Daoy (cell line): ENCODE measurements at places on chromosomes 5 and 9. TPM values are rescaled to one million over a fixed set of nuclear protein-coding genes. Genes with fewer than 3 reads are reported as not detected.

DNA sequence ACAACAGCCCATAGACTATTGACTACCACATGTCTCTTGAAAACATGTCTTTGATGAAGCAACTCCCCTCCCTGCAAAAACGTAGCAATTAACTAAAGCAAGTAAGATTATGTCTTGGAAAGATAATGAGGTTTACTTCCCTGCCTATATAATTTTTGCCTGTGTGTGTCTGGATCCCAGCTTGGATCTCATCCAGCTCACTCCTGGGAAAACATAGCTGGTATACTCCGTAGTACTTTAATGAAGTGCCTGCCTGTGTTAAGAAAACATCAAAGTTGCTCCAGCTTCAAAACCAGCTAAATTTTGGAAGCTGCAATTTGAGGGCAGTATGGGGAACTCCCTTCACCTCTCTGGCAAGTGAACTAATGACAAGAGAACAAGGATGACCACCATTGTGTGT, 182.6 kb upstream of the C9orf72 start:
- DNase-seq, result no peak

GRCh38 chr5:141695627-141696215, 13.7 kb upstream of the ARAP3 start:
- DNase-seq, result peak; percentile 84

Gene CRB2
- total RNA-seq, result 0.11 TPM in 1 of 2 replicates, not detected in the other

Gene GLDC
- total RNA-seq, result 4.6 and 16.3 TPM in 2 replicates

GRCh38 chr5:75243100-75243499, 6.4 kb upstream of the ANKRD31 start:
- DNase-seq, result no peak

Gene ENDOG
- 14.1 and 17.8 TPM in 2 replicates for total RNA-seq

- DNase-seq, result no peak
Measured at GRCh38 chr9:128242828-128243214, 33.0 kb downstream of the GOLGA2 start.

DNA sequence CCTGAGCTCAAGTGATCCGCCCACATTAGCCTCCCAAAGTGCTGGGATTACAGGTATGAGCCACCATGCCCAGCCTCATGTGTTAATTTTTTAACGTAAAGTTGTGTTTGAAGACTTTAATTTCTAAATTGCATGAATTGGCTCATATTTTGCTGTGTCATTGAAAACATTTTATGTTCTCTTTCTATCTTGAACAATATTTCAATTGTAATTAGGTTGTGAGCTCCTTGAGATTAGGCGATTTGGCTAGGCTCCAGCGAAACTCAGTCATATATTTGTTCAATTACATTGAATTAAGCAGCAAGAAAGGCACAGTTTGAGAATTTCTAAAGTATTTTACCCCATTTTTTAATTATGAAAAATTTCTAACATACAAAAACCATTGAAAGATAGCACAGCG, 34.0 kb downstream of the GAPVD1 start:
- no peak for DNase-seq

Gene IRX1
- 14.1 and 19.0 TPM in 2 replicates for total RNA-seq

Gene FCN2
- not detected in 2 replicates for total RNA-seq

Gene GARIN3
- not detected in 2 replicates for total RNA-seq
